ENCODE measurements at places on chromosomes 3 and 15.

GRCh38 chr3:196741249-196741889, 1.7 kb downstream of the PAK2 start:
- DNase-seq: no peak

- DNase-seq: no peak
Observed at GRCh38 chr15:62624547-62625378, 417.8 kb upstream of the TPM1 start.

- DNase-seq: no peak
Observed at GRCh38 chr15:72182673-72183072, 14.9 kb downstream of the GRAMD2A start.

GRCh38 chr3:73781541-73781940, 156.8 kb upstream of the PDZRN3 start:
- no peak for DNase-seq

DNA sequence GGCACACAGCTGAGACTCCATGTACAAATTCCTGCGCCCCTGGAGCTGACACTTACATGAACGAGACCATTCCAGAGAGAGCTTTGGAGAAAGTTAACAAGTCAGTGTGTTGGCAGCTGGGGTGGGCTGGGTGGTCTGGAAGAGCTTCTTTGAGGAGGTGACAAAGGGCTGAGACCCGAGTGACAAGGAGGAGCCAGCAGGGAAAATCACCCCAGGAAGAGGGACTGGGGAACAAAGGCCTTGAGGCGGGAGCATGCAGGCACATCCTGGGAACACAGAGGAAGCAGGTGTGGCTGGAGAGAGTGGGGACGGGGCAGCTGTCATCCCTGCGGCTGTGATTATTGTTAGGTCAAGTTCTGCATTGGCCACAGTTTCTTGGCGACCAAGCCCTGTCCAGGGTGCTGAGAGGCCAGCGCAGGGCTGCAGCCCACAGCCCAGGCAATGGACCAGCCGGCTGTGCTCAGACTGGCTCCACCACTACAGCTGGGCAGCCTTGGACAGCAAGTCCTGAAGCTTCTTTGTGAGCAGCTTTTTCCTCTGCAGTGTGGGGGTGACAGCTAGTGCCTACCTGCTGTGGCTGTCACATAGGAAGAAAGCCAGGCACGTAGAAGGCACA, 34.2 kb upstream of the PRR23E start:
- DNase-seq: no peak

DNA sequence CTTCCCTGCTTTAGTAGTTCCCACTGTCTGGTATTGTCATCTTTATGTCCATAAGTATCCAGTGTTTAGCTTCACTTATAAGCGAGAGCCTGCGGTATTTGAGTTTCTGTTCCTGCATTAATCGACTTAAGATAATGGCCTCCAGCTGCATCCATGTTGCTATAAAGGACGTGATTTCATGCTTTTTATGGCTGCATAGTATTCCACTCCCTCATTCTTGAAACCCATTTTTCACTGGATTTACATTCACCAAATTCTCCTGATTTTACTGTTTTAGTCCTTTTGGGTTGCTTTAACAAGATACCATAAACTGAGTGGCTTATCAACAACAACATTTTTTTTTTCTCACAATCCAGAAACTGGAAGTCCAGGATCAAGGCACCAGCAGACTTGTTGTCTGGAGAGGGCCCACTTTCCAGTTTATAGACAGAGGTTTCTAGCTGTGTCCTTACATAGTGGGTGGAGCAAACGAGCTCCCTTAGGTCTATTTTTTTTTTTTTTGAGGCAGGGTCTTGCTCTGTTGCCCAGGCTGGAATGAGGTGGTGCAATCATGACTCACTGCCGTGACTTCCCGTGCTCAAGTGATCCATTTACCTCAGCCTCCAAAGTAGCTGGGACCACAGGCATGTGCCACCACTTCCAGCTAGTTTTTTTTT, 6.1 kb upstream of the TICRR start:
- no peak for DNase-seq

- DNase-seq: no peak
Observed at GRCh38 chr3:64321747-64322146, 96.5 kb upstream of the PRICKLE2 start.

GRCh38 chr3:129068291-129068886, 7.8 kb downstream of the GP9 start:
- no peak for DNase-seq

- no peak for DNase-seq
Observed at GRCh38 chr3:131107637-131108433, 81.2 kb downstream of the NEK11 start.

DNA sequence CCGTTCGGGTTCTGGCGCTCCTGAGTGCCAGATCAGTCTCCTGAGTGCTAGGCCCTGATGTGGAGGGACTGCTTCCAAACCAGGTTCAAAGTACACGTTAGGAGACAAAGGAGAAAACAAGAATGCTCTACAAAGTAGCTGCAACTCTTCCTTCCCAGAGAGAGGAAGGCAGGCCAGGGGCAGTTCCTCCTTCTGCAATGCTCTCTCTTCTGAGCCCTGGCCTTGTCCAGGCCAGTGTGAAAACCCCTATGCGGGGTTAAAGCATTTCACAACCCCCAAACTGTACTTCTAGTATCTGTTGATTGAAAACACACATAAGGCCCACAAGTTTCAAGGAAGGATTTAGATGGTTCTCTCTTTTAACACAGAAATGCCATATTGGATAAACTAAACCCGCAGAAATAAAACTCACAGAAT, 9.7 kb upstream of the CALML4 start:
- DNase-seq: no peak

- DNase-seq: no peak
Observed at GRCh38 chr15:88498996-88499395, 31.5 kb downstream of the MRPS11 start.

DNA sequence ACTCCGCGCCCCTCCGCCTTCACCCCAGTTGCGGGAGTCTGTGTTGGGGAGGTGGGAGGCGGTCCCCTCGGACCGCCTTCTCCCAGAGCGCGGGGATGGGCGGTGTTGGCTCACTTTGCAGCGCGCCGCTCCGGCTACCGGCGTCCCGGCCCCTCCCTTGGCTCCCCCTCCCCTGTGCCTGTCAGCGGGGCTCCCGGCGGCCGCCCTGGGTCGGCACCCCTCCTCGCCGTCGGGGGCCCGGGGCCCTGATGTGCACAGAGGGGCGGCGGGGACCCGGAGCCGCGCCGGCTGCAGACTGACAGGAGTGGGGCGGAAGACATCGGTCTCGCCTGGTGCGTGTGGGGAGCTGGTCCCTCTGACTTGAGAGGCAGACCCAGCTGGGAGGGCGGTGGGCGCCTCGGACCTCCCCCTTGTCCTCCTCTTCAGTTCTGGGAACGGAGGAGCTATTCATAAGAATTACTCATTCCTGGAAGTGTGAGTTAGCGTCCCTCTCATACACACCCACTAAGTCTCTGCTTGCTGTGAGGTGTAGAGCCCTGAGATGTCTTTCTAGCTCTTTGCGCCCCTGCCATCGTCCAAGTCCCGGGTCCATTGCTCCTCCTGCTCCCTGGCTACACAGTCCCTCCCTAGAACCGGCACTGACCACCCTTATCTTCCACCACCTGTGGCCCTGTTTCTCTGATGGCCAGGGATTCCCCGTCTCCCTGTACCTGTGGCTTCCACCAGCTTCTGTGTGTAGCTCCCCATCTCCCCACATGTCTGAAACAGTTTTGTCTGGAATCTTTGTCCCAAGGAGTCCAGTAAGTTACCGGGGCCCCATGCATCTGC, 42.3 kb upstream of the ROPN1 start:
- no peak for DNase-seq

- no peak for DNase-seq
Observed at GRCh38 chr15:92365906-92366305, 27.8 kb upstream of the ST8SIA2 start.

DNA sequence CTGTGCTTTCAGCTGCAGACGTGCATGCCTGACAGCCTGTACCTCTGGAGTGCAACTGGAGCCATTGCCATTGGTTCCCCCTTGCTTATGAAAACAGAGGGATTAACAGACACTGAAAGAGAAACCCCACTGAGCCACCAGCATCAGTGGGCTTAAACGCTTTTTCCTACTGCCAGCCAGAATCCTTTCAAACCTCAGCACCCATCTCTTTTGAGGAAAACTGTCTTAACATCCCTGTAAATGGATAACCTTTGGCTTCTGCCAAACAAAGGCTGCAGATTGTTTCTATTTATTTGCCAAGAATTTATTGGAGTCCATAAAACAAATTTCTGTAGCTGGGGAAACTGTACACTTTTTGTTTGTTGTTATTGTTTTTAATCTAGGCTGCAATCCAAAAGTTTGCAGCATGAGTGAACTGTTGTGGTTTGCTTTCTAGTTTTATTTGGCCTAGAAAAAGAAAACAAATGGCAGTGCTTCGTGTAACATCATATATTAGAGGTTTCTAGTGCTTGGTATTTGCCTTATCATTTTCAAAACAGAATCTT, 369.2 kb upstream of the IL12A start:
- DNase-seq: no peak

DNA sequence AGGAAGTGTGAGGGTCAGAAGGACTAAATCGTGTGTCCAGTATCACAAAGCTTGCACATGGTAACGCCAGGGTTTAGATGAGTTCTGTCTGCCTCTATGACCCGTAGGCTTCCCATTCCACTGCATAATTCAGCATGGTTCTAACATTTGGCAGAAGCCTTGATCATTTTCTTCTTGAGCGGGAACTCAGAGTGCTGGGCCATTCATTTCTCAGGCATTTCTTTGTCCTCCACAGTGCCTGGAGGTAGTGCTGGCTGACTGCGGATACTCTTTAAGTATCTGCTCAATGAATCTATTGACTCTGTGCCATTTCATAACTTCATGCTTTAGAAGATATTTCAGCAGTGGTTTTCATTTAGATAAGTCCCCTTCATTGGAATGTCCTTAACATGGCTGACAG, 370.2 kb downstream of the EPHB1 start:
- DNase-seq: no peak

- no peak for DNase-seq
Observed at GRCh38 chr3:15198686-15199085, 7.4 kb upstream of the CAPN7 start.

GRCh38 chr15:37524601-37525000, 409.8 kb upstream of the TMCO5A start:
- DNase-seq: no peak

DNA sequence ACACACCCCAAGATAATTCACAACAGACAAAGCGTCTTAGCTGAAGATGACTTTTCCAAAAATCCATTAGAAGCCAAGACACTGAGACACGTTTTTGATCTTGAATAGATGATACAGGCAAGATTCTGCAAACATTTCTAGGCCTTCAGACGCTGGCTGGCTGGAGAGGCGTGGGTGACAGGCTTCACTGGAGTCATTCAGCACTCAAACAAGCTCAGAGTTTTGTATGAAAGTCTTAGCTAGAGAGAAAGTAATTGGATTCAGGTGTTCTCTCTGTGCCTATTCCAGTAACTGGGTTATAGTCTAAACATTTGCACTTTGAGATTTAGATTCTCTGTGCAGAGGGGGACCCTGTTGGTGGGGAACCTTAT, 147.7 kb upstream of the BHLHE40 start:
- no peak for DNase-seq

DNA sequence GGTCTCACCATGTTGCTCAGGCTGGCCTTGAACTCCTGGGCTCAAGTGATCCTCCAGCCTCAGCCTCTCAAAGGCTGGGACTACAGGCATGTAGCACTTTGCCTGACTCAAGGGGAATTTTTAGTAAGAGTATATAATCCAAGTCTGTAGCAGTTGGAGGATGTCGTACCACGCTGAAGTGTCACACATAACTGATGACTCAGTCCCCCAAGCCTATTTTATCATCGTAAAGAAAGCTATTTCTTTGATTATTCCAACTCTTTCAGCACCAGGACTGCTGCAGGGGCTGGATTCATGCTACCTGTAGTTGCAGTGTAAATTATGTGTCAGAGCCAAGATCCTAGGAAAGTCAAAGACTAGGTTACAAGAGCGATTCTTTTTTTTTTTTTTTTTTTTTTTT, 1.4 kb upstream of the PRKCI start:
- DNase-seq: no peak

DNA sequence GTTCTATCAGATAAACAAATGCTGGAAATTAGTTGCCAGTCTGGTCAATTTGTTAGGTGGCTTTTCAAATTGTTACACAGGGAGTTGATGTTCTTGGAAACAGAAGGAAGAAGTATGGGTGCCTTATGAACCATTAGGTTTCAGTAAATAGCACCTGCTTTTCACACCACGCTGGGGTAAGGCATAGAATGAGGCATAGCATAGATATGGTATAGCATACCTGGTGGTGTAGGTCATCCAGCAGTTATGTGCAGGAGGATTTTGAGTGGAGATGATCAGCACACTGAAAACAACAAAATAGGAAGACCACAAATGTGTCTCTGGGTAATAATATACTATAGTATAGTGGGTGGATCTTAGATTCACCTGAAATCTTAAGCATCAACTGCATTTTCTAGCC, 121.4 kb downstream of the GMPS start:
- no peak for DNase-seq

- DNase-seq: no peak
Observed at GRCh38 chr3:109178708-109179107, 42.2 kb downstream of the C3orf85 start.

DNA sequence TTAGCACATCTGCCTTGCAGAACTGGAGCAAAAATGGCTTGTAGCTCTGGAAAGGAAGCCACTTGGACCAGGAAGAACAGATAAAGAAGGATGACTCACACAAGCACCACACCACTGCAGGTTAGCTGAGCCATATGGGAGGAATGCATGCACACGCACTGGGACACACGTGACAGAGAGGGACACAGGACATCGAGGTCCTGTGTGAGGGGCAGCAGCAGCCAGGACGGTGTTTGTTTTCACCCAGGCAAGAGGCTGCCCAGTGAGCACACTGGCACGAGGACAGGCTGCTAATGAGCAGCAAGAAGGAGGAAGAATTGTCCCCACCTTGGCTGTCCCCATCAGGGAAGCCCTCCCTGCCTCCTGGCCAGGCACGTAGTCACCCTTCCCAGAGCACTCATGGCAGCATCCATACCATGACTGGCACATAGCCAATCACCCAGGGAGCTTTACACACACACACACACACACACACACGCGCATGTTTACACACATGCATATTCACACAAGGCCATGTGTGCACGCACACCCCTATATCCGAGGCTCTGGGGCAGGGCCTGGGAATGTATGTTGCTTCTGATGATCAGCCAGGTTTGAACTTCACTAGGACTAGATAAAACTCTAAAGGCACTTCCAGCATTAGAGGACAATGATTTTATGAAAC, 24.0 kb upstream of the SPTBN5 start:
- DNase-seq: no peak

DNA sequence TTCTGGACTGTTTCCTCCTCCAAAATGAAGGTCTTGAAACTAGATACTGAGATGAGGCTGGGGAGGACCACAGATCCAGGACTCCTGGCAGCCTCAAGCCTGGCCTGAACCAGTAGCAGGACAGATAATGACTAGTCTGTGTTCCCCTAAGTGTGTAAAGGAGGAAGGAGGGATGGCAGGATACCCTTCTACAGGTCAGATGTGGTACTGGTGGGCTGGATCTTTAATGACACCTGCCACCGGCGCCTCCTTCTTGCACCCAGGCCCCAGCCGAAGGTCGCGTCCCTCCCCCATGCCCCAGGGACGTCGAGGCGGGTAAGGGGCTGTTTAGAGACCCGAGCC, 556 bp downstream of the USP19 start:
- no peak for DNase-seq

- DNase-seq: no peak
Observed at GRCh38 chr3:162354356-162354755, 857.7 kb downstream of the OTOL1 start.

- no peak for DNase-seq
Observed at GRCh38 chr15:76258460-76258859, 52.8 kb downstream of the ETFA start.
